ENCODE measurements at places on chromosomes 2 and 18.

DNA sequence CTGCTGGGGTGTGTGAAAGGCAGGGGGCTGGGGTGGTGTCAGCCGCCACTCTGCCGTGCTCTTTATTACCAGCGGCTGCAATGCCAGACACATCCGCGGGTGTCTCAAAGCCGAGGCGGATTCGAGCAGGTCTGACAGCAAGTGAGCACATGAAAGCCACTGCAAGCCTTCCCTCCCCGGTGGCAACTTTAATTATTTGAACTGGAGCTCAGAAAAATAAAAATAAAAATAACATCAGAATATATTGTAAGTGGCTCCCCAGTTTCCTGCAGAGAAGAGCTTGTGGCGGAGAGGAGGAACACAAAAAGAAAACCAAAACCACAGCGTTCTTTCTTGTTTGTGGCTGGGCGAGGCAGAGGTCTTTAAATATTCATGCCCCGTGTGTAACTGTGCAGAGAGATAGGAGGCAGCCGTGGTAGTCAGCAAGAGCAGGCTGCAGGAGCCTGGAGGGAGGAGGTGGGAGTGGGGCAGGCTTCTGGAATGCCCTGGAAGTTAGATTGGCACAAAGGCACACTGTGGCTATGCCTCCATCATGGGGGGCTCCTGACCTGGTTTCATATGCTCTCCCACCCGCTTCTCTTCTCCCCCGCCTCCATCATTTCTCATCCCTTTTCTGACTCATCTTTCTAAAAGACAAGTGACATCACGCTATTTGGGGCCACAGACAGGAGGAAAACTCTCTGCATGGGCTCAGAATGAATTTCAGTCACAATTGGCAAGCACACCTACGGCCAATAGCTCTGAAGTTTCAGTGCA, 199.8 kb downstream of the CLIP4 start:
- no peak for DNase-seq

DNA sequence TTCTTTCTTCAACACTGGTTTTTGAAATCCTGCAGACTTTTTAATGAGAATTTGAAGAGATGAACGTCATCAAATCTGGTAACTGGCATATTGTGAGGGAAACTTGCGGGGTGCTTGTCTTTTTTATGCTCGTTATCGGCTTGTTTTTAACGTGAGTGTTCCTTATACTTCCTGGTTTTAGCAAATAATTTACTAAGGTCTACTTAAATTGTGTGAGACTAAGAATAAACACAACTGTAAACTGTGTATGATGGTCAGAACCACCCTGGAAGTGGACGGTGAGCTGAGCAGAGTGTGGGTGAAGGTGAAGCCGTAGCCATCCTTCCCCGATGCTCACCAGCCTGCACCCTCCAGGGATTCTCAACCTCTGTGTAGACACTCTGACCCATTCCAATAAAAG, 82.3 kb upstream of the CDC42EP3 start:
- DNase-seq = no peak

GRCh38 chr2:26080356-26080755, 46.5 kb downstream of the RAB10 start:
- no peak for DNase-seq

DNA sequence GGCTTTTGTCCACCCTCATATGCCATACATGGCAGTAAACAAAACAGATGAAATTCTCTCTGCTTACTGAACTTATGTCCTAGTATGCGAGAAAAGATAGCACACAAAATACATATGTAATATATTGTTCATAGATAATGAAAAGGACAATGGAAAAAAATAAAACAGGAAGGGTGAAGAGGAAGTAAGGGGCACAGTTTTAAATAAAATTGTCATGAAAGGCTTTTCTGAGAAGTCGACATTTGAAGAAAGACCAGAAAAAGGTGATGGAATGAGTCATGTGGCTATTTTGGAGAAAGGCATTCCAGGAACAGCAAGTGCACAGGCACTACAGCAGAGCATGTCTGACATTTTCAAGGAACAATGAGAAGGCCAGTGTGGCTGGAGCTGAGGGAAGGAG, 56.4 kb downstream of the KCNH7 start:
- DNase-seq = no peak

DNA sequence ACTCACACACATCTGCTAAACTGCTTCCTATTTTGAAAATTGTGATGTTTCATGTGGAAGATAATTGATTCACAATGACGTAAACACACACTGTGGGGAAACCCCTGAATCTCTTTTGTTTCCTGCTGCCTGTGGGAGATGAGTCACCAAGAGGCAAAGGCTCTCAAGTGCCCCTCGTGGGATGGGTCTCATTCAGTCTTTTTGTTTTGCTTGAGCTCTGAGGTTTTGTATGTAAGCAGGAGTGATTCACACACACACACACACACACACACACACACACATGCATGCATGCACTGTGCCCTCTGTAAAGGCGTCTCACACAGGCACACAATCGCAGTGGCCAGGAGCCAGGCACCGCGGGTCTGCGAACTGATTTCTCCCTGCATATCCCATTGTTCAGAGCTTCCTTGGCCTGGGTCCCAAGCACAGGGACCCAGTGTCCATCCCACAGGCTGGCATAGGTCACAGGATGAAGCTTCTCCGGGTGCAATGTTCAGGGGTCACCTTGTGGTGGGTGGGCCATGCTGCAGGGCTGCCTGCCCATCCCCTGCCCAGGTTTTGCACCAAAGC, 12.1 kb upstream of the ARHGEF4 start:
- DNase-seq = no peak

DNA sequence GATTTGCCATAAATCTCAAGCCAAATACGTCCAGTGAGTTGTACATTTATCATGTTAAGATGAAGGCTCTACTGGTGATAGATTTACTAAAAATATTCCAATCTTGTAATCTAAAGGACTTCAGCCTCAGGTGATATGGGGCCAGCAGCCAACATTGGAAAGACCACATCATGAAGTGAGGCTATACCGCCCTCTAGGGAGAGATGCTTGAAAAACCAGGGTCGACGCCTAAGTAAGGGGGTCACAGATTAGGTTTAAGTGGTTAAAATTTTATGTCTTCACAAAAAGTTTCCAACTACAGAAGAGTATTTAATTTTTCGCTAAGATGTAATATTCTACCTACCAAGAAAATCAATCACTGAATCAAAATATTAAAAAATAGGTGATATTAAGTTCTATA, 33.3 kb downstream of the DOCK10 start:
- DNase-seq = no peak

DNA sequence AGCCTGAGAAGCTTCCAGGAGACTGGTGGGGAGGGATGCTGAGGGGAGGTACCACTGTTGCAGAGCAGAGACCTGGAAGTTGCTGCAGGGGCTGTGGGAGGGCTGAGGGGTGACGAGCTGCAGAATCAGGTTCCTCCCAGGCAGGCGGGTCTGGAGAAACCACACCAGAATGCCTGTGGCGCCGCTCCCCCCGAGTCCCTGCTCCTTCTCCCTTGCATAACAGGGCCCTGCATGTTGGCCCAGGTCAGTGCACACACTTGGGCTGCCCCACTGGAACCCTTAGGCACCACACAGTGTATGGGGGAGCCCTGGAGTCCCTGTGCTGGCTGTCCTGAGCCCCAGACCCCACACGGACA, 60.4 kb downstream of the ARL4C start:
- DNase-seq = no peak

- DNase-seq = no peak
Measured at GRCh38 chr2:182646763-182647498, 69.1 kb upstream of the DNAJC10 start.

- DNase-seq = no peak
Measured at GRCh38 chr2:128832946-128833663, 514.4 kb upstream of the HS6ST1 start.

DNA sequence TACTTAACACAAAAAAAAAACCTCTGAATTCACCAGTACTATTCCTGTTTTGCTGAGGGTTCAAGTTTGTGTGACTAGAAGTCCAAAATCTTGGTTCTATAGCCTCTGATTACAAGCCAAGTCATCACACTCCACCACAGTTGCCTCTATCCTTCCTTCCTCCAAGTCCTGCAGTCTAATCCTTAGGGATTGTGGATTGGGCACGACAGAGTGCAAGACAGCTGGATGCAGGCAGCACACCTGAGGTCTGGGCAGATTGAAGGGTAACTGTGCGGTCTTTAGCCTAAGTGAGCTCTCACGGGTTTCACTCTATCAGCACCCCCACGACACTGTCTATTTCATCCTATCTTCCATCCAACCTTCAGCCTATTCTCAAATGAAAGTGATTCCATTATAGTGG, 299.4 kb upstream of the ID2 start:
- no peak for DNase-seq
